ENCODE measurements at places on chromosomes 6 and 20.

DNA sequence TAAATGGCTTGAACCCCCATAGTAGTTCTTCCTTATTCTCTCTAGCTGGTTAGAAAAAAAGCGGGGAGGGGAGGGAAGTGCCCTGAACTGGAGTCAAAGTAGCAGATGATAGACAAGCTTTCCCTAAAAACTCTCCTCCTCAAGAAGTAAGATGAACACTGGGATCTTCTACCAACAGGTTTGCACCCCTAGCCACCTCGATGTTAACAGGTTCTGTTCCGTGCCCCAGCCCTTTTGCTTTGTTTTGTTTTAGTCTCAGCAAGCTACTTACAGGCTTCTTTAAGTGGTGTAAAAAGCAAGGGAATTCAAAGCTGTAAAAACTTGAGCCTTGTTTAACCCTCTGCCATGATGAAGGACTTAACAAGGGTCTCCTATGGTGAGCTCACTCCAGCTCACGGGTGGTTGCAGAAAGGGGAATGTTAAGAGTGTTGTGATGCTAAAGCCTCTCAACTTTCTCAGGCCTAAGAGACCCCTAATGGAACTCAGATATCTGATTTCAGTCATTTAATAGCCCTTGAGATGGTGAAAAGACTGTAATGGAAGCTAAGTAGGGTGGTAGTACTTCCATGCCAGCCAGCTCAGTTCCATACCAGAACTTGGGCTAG is 106.0 kb downstream of the FOXO3 start:
- no peak for DNase-seq

DNA sequence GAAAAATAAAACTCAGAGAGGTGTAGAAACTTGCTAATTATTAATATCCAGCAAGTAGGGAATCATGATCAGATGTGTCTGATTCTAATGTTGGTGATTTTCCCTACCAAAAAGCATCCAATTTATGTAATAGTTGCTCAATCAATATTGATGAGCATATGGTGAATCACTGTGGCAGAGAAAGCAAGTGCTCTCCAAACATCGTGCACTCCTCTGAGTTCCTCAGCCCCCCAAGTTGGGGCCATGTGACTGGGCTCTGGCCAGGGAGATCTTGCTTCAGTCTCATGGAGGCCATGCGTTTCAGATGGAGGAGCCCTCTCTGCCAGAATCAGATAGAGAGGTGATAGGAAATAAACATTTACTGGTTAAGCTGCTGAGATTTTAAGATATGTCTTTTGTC is 133.2 kb upstream of the LY86 start:
- no peak for DNase-seq

- DNase-seq: no peak
These were observed 71.3 kb upstream of the EYA2 start for GRCh38 chr20:46823271-46823751.

- no peak for DNase-seq
These were observed 48.9 kb downstream of the CDK5RAP1 start for GRCh38 chr20:33352258-33353012.

- no peak for DNase-seq
These were observed 35.2 kb downstream of the NDUFAF5 start for GRCh38 chr20:13819885-13820645.

- DNase-seq: no peak
These were observed 83.9 kb downstream of the TULP4 start for GRCh38 chr6:158396136-158396535.

GRCh38 chr6:36246506-36247268 is 23.2 kb upstream of the PNPLA1 start:
- DNase-seq: no peak

DNA sequence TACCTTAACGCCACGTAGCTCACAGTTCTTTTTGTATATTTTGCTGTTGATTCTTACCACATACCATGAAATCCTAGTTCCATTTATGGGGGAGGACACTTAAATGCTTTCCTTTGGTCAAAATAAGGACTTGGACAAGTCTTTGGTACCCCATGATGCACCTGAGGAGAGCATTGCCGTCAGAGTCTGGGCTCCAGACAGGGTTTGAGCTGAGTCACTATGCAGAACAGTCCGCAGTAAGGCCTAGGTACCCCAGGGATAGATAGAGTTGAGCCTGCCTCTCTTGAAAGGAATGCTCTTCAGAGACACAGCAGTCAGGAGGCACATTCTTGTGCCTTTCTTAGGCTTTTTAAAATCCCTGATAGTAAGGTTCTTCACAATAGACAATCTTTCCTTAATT is 6.0 kb downstream of the PARD6B start:
- DNase-seq: no peak

GRCh38 chr6:104095661-104096416 is 763.9 kb downstream of the HACE1 start:
- DNase-seq: no peak

- DNase-seq: no peak
These were observed 12.7 kb upstream of the RBPJL start for GRCh38 chr20:45294003-45294368.

- no peak for DNase-seq
These were observed 544 bp upstream of the HLA-C start for GRCh38 chr6:31272436-31272835.

DNA sequence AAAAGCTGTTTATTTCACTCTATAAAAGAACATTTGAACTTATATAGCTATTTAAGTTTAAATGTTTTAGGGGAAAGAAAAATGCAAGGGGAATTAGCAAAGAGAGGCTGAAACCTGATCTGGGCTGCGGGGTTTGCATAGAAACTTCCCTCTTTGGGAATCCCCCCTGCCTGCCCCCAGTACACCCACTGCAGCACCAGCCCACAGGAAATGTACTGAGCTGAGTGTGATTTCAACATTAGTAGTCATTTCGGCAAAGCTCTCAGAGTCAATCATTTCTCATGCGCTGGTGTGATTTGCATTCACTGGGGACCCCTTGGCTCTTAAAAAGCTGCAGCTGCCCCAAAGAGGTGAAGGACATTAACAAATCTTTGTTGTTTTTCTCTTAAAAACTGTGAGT is 859.4 kb downstream of the MAFB start:
- DNase-seq: no peak

DNA sequence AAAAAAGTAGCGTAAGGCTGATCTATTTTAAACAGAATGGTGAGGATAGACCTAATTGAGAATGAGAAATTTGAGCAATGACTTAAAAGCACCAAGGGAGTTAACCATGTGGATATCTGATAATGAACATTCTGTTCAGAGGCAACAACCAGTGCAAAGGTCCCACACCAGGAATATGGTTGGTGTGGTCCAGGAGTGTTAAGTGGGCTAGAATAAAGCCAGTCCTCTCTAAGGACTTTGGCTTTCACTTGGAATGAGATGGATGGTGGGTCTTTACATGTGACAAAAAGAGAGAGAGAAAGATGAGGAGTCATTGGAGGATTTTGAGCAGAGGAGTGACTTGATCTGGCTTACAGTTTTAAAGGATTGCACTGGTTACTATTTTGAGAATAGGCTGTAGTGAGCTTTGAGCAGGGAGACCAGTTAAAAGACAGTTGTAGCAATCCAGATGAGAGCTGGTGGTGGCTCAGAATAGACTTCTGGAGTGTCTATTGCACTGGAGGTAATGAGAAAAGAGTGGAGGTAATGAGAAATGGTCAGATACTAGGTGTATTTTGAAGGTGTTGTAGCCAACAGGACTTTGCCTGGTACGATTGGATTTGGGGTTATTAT is 89.8 kb downstream of the SCAF8 start:
- no peak for DNase-seq

GRCh38 chr20:33947709-33948295 is 45.9 kb upstream of the RALY start:
- no peak for DNase-seq

DNA sequence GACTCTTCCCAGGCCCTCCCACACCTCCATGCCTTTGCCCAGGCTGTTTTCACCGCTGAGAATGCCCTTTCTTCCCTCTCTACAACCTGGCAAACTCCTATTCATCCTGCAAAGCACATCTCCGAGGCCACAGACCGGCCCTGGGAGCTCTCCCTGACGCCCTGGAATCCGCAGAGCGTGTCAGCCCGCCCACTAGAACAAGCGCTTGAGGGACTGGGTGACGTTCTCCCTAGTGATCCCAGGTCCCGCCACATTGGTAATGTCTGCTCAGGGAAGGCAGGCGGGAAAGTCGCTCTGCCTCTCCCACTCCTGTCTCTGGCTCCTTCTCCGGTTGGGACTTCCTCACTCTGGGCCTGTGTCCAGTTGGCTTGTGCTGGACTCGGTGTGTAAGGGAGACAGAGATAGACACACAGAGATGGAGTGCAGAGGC is 61.6 kb downstream of the SRC start:
- no peak for DNase-seq

GRCh38 chr6:13140980-13141379 is 187.4 kb downstream of the TBC1D7 start:
- no peak for DNase-seq

- no peak for DNase-seq
These were observed 76.9 kb downstream of the PLCG1 start for GRCh38 chr20:41214202-41214601.

DNA sequence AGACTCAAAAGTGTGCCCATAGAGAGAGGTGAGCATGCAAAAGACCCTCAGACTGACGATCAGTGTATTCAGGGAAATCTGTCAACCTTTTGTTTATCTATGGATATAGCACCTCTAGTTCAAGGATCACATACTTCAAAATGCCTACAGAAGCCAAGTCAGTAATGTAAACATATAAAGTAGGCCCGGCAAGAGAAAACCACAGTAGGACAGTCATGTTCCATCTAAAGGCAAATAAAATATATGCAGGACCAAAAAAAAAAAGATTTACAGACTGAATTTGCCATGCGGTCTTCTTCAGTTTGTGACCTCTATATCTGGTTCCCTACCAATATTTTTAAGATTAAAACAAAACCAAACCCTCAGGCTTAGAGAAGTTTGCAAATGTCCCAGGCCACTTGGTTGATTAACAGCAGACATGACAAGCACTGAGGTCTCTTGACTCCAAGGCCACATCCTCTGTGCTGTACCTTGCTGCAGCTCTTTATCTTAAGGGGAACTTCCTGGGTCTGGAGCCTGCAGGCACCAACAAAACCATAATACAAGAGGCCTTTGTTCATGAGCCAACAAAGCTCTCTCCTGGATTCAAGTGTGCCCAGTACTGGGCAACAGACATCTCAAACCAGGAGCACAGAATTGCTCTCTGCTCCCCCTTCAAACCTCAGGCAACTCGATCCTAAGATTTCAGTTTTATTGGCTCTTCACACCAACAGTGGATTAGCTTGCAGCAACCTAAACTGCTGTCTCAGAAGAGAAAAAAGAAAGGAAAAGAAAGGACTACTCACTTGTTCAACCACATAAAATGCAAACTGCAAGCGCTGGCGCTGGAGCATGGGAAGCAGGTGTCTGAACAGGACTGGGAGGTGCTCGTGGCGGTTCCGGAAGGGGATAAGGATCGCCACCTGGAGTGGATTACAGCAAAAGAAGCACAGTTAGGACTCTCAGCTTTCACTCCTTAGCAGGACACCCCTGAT is 71.7 kb downstream of the B4GALT5 start:
- no peak for DNase-seq

DNA sequence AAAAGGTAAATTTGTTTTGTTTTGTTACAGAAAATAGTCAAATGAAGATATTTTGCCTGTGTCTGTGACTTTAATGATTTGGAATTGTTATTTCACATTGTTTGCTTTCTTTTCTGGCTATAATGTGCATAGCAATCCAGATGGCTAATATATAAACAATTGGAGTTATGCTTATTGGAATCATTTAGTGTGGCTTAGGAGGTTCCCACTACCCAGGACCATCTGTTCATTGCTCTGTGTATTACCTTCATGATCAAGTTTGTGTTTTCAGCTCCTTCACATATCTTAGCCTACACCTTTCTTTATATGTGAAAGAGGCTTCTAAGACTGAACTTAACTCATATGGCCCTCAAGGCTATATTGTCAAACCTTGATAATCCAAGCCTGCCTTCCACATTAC is 232.9 kb downstream of the BCKDHB start:
- DNase-seq: no peak

DNA sequence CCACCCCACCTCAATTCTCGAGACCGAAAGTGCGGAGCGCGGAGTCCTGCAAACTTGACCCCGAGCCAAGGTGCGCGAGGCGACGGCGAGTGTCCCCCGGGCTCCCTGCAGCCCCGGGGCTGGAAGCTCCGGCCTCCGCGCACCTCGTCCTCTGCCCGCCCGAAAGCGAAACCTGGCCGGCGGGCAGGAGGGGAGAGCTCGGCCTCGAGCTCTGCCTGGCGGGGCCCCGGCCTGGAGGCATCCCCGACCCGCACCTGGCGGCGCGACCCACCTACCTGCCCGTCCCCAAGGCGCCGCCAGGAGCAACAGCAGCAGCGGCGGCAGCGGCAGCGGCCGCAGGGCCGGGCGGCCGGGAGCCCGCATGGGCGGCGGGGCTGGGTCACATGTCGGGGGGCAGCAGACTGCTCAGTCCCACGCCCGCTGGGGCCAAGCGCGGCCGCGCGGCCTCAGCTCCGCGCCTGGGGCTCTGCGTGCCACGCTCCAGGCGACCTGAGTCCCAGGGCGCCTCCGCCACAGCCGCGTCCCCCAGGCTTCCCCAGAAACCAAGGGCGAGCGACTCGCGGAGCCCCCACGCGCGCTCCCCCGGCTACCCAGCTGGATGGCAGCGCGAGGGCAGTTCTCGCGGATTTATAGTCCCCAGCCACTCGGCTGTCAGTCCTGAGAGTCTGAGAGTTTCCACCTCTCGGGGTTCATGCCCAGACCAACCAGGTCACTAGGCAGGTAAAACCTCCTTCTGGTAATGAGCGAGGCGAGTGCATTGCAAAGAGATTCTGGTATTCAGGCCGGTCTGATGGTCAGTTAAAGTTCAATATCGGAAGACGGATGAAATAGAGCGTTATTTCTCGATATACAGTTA is at the start of gene IL20RA:
TSS of gene IL20RA (minus strand) at position 600 of the 856 bp plus-strand sequence. CDS start at position 363, 237 bp downstream.
- DNase-seq: peak; percentile 55

DNA sequence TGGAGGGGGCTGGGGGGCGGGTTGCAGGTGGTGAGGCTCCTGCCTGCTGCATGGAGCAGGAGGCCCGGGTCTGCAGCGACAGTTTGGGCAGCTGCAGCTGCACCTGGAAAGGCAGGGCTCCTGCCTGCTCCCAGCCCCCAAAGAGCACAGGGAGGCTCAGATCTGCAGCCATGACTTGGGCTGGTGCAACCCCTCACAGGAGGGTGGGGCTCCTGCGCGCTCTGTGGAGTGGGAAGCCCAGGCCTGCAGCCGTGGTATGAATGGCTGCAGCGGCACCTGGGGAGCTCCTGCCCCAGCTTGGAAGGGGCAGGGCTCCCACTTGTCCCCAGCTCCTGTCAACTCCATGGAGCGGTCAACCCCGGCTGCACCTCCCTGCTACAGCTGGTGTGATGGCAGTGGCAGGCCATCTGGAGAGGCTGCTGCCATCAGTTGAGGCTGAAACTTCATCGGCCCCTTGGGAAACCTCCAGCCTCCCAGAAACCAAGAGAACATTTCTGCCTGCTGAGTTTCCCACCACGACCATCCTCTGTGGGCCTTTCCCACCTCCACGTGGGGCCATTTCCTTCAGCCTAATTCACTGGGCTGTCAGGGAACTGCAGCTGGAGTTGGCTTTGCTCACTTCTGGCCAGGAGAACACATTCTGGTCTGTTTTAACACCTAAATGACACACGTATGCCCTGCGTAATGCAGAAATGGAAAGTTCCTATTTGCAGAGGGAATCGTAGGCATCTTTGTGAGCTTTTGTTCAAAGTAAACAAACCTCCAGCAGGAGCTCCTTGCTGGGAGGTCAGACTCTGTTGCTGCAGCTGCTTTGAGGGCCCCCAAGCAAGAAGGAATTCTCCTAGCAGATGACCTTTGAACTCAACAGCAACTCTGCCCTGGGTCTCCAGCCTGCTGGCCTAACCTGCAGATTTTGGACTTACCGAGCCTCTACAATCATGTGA is 429.0 kb downstream of the PREX1 start:
- DNase-seq: no peak

GRCh38 chr20:6468423-6469116 is 298.9 kb upstream of the BMP2 start:
- no peak for DNase-seq

Measured in C1 segment of cervical spinal cord (tissue), 14 donors.